Activated CD4-positive, alpha-beta T cell treated with anti-CD3 and anti-CD28 coated beads, Interleukin-2, Interleukin-6, amounts not matched to agents 100 ng/mL and 50 ng/mL, durations not matched to agents 16 hours and 8 hours (primary cell): ENCODE measurements at places on chromosomes 5 and 9.

- DNase-seq = no peak
Measured at GRCh38 chr5:73363911-73364730, 84.5 kb downstream of the FOXD1 start.

DNA sequence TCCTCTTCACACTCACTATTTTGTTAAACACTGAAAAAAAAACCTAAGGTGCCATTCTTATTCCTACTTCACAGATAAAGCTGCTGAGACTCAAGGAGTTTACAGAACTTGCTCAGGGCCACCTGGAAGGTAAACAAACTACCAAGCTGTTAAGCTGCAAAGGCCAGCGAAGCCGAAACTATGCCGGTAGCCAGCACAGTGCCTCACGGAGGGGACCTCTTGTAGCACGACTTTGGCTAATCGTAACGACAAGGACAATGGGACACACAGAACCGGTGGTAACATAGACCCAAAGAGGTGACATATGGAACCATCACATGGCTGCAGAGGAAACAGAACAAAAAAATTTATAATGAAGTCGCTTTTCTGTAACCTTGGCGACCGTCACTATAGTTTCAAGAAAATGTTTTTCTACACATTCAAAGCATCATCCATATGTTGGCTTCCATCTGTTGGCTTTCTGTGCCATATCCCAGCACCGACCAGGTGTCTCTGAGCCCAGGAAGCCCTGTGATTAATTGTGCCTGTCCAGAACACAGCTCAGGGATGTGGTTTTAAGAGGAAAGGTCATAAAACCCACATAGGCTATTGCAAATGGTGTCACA lies 60.3 kb downstream of the S1PR3 start:
- DNase-seq = no peak

- DNase-seq = no peak
Measured at GRCh38 chr9:81649475-81650240, 39.7 kb downstream of the TLE1 start.

GRCh38 chr5:149961957-149962409 lies 1.4 kb downstream of the SLC26A2 start:
- DNase-seq = peak; percentile 33

DNA sequence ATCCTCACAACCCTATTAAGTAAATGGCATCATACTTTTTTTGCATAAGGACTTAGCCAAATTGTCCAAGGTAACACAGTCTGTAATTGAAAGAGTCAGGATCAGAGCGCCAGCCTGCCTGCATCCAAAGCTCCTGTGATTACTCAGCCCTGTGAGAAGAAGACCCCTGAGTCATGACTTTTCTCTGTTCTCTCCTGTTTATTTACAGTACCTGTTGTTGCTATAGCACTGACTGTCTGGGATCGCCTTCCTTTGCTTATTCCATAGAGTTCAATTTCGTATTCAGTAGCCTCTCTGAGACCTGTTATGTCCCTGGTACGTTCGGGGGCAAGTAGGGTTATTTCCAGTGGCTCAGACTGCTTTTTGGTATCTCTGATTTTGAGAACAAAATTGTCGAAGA lies 71.8 kb downstream of the TNC start:
- DNase-seq = no peak

- peak; percentile 38 for DNase-seq
Measured at GRCh38 chr5:90843443-90843842, 284.8 kb downstream of the ADGRV1 start.

- no peak for DNase-seq
Measured at GRCh38 chr5:7762267-7762666, 88.7 kb downstream of the CFAP90 start.

GRCh38 chr5:77876316-77876715 lies 100.2 kb upstream of the TBCA start:
- no peak for DNase-seq

- no peak for DNase-seq
Measured at GRCh38 chr5:122967085-122967484, 69.4 kb downstream of the PPIC start.

- DNase-seq = no peak
Measured at GRCh38 chr5:109567374-109568044, 122.2 kb upstream of the MAN2A1 start.

GRCh38 chr5:55073211-55073610 lies 29.2 kb upstream of the GZMA start:
- DNase-seq = peak; percentile 32

GRCh38 chr5:169197343-169197742 lies 103.6 kb downstream of the SLIT3 start:
- DNase-seq = no peak

- no peak for DNase-seq
Measured at GRCh38 chr9:28970241-28970654, 1397.0 kb upstream of the C9orf72 start.

DNA sequence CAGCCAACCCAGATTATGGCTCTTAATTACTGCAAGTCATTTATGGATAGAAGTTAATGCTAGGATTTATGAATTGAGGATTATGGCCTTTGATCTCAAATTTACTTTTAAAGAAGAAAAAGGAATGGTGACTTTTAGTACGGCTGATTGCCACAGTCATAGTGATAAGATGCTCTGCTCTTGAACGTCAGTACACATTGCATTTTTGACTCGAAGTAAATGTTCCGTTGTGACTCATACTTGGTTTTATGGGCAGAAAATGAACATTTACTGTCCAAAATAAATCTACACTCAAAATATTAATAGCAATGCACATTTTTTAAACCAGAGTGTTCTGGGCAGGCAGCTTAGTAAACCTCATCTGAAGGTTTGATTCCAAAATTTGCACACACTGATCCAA lies 830 bp downstream of the ADAMTSL1 start:
- DNase-seq = no peak
